ENCODE measurements at places on chromosomes 5 and 9.

- DNase-seq: peak; percentile 74
Measured at GRCh38 chr9:115849679-115850412, 303.7 kb upstream of the PAPPA start.

DNA sequence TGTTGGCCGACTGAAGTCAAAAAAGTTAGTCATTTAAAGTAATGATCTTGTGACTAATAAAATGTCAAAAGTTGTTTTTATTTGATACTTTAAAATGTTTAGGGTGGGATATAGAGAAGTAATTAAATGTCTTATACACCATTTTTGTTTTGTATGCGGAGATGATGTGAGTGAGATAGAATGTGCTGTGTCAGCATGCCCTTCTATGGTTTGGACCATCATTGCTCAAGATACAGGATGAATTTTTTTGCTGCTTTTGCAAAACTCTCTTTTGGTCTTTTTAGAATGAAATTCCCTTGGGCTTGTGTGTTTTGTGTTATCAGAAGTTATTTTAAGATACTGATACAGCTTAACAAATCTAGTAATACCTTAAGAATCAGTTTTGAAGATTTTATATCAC is 12.5 kb downstream of the SRFBP1 start:
- peak; percentile 37 for DNase-seq

- DNase-seq: no peak
Measured at GRCh38 chr5:143205883-143206195, 197.6 kb downstream of the NR3C1 start.

GRCh38 chr5:68661237-68661636 is 432.6 kb upstream of the SLC30A5 start:
- no peak for DNase-seq

DNA sequence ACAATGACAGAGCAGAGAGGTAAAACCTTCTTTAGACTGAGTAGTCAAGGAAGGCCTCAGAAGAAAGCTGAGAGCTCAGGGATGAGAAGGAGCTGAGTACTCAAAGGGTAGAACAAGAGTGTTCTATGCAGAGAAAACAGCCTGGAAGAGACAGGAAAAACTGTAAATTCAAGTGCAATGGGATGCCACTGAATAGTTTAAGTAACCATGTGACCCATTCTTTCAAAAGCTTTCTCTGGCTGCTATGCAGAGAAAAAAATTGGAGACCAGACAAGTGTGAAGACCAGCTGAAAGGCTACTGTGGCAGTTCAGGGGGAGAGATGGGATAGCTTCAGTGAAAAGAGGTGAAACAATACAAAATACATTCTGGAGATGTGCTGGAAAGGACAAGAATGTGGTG is 61.3 kb upstream of the RNF38 start:
- DNase-seq: no peak

DNA sequence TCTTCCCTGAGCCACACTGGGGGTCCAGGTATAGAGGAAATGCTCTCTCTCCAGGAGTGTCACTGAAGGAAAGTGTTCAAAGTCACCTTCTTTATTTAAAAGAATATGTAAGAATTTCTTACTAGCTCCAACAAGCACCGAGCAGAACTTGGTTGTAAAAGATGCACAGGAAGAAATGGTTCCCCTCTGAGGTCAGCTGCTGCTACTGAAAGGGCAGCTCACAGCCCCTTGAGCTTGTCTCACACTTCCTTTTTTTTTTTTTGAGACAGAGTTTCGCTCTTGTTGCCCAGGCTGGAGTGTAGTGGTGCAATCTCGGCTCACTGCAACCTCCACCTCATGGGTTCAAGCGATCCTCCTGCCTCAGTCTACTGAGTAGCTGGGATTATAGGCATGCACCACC is 77.2 kb downstream of the PRRT1B start:
- DNase-seq: no peak

DNA sequence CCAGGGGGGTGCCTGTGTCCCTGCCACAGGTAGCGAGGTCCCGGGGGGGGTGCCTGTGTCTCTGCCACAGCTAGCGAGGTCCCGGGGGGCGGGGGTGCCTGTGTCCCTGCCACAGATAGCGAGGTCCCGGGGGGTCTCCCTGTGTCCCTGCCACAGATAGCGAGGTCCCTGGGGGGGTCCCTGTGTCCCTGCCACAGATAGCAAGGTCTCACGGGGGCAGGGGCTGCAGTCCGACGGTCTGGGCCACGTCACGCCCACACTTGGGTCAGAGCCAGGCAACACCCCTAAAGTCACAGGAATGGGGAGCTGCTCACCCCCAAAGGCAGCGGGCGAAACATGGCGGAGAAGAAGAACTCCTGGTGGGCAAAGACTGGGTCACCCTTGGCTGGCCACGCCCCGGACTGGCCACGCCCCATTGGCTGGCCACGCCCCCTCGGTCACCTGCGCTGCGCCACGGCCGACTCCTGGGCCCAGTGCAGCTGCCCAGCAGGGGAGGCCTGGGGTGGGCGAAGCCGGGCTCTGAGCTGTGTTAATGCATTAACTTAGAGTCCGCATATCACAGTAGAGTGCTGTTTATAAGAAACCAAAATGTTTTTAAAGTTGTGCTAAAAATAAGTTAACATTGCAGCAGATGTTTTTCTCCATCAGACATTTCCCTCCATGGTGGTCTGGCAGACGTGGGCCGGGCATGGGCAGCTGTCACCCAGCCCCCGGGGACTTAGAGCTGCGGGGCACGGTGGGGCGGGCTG is 7.0 kb downstream of the NOXA1 start:
- DNase-seq: no peak

DNA sequence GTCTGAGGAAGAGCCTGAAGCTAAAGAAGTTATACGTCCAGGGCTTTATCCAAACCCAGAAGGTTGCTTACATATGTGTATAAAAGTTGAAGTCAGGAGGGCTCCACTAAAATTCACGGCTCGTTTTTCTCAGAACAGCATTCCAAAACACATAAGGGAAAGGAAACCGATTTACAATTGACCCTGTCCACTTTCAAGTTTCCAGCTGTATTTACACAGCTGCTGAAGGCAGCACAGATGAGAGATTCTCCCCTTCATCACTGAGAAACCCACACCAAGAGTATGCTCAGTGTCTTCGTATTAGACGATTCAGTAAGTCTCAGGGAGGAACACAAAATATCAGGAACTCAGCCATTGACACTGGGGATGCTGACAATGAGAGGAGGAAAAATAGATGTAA is 5.9 kb upstream of the NREP start:
- DNase-seq: no peak

DNA sequence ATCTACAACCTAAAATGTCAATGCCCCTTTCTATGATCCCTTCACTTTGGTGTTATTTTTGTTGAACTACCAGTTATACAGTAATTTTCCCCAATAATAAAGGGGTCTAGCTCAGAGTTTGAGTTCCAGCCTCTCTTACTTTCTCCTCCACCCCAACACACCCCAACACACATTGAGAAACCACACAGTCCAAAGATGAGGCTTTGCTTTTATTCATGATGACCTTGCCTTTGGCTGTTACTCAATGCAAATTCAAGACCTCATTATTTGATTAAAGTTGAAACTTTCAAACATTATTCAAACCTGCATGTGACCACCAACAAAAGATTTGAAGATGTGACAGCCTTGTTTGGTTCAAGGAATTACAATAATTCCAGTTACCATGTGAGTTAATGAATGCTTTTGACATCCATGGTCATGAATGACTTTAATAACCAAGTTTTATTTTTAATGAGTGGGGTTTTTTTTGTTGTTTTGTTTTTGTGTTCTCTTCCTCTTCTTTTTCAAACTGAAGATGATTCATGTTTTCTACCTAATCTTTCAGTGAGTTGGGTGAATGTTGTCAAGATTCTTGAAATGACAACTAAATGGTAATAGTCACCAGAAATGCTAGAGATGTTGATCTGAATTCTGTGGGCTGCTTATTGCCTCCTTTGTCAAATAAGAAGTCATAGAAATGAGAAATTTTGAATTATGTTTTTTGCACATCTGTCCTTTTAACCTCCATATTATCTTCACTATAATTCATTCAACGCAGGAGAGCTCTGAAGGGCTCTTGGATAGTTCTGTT is 106.0 kb downstream of the HACD4 start:
- DNase-seq: no peak

DNA sequence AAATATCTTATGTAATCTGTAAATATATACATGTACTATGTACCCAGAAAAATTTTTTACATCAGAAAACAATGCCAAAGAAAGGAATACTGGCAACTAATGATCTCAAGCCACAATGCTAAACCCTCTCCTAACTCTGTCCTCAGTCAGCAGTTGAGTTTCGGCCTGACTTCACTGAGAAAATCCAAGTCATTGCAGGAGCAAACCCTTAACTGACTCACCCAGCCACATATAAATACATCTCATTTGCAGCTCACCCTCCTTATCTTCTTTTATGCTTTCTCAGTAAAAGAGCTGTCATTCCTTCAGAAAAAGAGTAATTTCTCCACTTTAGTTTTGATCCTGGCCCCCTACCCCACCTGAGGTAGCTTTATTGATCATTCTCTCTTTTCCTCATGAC is 46.1 kb upstream of the TMED7 start:
- DNase-seq: no peak

GRCh38 chr5:5100635-5101034 is 39.5 kb upstream of the ADAMTS16 start:
- DNase-seq: no peak

GRCh38 chr5:127599847-127600246 is 49.0 kb upstream of the CTXN3 start:
- no peak for DNase-seq

GRCh38 chr9:107486674-107487520 is 2.7 kb downstream of the KLF4 start:
- no peak for DNase-seq

Measured in fibroblast of skin of scalp (primary cell).